ENCODE measurements at places on chromosomes 7 and 10.
A peak's percentile ranks its signal among the peaks of the same experiment; 100 is the strongest.

DNA sequence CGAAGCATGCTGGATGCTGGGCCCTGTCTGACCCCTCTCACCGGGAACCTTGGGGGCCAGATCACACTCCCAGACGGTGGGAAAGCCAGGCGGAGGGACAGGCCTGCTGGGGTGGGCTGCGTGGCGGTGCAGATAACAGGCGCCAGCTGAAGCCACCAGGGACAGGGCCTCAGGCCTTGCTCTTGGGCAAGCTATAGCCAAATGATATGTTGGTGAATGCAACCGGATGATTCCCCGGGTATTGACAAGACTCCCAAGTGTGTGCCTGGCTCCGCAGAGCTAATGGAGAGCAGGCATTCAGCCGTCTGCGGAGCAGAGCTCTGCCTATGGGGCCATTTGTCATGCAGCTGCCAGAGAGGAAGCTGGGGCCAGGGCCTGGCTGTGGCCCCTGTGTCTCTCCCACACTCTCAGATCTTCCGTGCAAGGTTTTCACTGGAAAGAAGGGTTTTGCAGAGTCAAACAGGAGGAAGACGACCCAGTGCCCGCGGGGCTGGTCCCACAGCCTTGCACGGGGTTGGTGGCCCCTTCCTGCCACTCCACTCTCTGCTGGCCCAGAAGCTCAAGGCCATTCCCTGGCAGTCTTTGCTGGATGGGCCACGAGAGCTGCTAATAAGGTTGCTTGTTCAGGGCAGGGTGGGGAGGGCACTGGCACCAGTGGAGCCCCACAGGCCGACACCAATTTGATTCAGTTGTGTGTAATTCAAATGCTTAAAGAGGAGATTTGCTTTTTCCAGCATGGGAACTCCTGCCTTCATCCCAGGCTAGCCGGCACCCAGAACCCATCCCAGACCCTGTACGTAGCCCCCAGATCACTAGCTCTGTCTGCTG, 91.8 kb downstream of the PRKAG2 start:
- no peak for DNase-seq

DNA sequence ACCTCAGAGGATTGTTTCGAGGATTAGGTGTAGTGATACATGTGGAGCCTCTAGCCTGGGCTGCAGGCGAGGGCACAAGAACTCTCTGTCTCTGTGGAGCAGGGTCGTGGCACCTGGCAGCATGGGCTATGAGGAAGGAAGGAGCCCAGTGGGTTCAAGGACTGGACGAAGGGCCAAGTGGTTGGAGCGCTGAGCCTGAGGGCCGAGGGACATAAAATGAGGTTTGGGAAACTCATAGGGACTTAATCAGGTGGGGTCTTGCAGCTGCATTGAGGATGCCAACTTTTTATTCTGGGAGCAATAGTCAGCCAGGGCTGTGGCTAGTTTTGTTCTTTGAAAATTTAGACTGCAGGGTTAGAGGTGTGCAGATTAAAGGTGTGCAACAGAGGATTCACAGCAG, 33.0 kb upstream of the ZNF32 start:
- no peak for DNase-seq

DNA sequence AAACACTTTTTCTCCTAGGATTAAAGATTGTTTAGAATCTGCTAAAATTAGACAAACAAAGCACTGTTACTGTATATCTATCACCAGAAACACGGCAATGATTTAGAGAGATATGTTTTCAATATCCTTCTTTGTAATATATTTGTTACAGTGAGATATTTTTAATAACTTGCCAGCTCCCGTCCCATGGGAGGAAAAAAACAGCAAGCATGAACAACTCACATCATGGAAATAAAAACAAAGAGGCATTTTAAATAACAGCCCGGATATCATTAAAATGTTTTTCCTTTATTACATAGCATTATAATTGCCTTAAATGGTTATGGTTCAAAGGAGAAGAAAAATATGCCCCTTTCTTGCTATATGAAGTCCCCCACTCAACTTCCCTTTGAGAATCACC, 272.1 kb downstream of the BMPER start:
- DNase-seq, result no peak

- DNase-seq, result no peak
Measured at GRCh38 chr7:135964274-135964673, 12.9 kb downstream of the MTPN start.

GRCh38 chr10:43944381-43945093, 295.9 kb upstream of the ZNF32 start:
- no peak for DNase-seq

DNA sequence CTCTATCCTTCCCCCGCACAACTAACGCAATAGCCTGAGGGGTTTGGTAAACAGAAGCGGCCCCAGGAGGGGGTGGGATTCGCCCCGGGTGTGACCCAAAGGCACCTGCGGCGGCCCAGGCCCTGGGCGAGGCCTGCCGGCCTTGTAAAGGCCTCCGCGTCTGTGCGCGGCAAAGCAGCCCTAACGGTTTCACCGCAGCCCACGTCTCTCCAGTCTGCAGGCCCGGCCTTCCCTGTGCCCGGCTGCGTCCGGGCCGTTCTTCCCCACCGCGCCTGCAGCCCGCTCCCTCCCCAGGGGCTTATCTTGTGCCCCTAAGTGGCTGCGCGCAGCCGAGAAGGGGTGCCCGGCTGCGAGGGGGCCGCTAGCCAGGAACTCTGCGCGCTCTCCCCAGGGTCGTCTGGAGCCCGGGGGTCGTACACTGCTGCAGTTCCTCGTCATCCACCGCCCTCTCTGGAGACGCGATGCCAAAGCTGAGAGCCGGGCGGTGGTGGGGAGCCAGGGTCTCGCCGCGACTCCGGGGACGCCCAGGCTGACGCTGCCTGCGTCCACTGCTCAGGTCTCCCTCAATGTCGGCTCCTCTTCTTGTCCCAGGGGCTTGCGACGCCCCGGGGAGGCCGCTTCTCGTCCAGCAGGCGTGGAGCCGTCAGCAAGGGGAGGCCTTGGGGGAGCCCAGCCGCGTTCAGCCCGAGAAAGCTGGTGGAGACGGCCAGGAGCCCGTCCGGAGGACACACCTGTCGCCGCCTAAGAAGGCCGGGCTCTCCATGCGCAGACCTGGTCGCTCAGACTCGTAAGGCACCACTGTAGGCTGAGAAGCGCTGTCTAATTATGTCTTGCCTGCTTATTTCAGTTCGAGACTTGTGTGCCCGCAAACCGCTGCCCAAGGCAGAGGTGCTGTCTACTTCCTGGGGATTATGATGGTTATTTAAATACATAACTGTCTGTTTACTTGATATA, 132.3 kb downstream of the SPAG6 start:
- DNase-seq, result no peak

DNA sequence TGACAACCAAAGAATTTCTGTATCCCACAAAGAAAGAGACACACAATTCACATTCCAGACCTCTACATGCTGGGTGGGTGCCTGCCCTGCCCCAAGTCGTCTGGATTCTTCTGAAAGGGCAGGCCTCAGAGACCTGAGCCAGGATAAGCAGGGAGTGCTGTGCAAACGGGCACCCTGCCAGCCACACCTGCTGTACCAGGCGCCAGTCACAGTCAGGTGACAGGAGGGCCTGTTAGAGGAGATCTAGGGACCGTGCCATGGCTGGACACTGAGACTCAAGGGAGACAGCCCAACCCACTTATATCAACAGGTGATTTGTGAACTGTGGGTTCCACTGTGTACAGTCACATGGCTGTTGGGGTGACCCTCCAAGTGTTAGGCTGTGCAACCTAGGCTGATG, 103.1 kb upstream of the AFAP1L2 start:
- no peak for DNase-seq

GRCh38 chr10:104330168-104331110, 7.8 kb downstream of the ITPRIP start:
- no peak for DNase-seq

GRCh38 chr7:20474249-20474648, 141.2 kb upstream of the ABCB5 start:
- no peak for DNase-seq

- DNase-seq, result peak; percentile 74
Measured at GRCh38 chr7:159012353-159013069, 132.2 kb downstream of the VIPR2 start.

GRCh38 chr7:91149341-91150246, 114.6 kb upstream of the FZD1 start:
- DNase-seq, result no peak

- DNase-seq, result no peak
Measured at GRCh38 chr10:30121401-30121800, 62.0 kb upstream of the JCAD start.

GRCh38 chr7:31699050-31699449, 12.0 kb downstream of the PPP1R17 start:
- DNase-seq, result no peak

DNA sequence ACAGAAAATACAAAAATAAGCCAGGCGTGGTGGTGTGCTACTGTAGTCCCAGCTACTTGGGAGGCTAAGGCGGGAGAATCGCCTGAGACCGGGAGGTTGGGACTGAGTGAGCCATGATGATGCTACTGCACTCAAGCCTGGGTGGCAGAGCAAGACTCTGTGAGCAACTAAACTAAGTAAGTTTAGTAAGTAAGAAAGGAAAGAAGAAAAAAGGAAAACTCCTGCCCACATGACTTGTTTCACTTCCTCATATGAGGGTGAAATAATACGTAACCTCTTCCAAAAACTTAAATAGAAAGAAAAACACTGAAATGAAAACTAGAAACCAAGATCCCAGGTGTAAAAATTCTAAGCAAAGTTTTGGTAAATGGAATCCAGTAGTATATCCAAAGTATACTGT, 79.6 kb downstream of the LARP4B start:
- no peak for DNase-seq

GRCh38 chr7:25206765-25207164, 21.5 kb downstream of the NPVF start:
- DNase-seq, result no peak

- no peak for DNase-seq
Measured at GRCh38 chr7:101832205-101832631, 14.8 kb downstream of the CUX1 start.

DNA sequence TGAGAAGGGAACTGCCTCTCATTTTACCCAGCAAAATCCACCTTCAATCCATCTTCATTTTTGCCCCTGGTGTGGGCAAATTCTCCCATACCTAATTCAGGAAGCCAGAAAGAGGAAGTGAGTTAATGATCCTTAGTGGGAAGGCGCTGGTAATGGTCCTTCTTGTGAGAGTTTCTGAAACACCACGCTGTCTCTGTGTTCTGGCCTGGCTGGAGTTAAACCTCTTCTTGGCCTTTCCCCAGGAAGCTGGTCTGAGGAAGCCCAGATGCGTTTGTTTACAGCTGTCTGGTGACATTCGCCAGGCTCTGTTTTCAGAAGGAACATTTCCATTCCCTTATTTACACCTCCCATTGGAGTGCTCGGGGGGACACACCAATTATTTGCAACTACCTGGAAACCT, 24.3 kb downstream of the HTRA1 start:
- peak; percentile 80 for DNase-seq

- no peak for DNase-seq
Measured at GRCh38 chr7:141276031-141276430, 202.2 kb downstream of the TMEM178B start.

GRCh38 chr7:44368885-44369284, 43.5 kb upstream of the CAMK2B start:
- DNase-seq, result no peak

- no peak for DNase-seq
Measured at GRCh38 chr7:25850735-25851134, 301.3 kb upstream of the NFE2L3 start.

Data from Ammon's horn (tissue), 1 donor.